Smooth muscle cell of the brain vasculature (primary cell): ENCODE measurements at places on chromosomes 3 and 15.

DNA sequence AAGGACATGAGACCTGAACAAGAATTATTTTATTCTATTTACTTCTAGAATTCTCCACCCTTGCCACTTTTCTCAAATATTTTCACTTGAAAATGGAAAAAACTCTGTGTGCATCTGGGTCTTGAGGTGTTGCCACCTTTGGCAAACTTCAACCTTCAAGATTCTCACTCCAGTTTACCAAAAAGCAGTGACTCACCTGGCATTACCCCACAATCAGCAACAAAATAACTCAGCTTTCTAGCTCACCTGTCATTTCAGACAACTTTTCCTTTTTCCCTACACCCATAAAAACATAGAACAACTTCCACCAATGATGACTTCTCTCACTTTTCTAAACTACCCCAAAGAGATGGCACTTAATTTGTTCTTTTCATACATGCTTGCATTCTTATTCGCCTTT, 115.8 kb downstream of the DUT start:
- DNase-seq = no peak

DNA sequence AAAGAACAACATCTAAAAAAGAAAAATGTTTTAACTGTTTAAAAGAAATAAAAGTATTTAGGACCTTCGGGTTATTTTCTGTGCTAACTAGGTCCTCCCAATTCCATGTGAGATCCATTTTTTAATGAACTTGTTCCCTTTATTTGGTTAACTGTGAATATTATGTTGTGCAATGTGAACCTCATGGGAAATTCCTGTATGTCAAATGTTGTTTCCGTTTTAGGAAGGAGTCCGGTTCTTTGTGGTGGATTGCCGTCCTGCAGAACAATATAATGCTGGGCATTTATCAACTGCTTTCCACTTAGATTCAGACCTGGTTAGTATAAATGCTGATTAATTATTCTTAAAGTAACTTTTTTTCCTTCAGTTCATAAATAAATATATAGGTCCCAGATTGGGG, 35.5 kb upstream of the NIT2 start:
- no peak for DNase-seq

DNA sequence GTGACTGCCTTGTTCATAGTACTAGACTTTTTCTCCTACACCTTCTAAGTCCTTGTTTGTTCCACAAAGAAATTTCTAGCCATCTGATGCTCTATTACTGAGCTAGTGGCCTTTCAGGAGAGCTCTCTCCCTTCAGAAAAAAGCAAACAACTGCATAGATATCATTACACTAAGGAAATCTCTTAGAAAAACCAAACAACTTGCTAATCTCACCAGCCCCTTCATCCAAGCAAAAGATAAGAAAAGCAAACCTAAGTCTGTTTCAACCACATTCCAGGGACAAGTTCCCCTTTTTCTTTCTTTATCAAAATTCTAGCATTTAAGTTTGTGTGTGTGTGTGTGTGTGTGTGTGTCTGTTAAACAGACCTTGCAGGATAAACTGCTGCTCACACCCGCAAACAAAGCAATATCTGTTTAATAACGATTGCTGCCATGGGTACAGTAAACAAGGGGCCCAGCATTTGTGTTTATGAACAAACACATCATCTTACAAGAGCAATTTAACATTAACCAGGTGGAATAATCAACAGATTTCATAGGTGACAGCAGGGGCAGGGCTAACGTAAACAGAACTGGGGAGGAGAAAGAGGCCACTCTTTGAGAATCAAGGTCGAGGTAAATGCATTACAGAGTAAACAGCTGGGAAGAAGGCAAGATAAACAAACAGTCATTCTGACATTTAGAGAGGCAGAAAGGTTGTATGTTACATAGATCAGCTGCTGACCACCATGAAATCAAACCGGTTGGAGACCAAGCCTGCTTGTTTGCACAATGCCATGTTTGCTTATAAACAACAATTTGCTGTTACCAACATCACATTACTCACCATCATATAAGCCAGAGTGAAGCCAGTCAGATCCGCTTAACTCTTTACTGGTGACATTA, 375.1 kb downstream of the FOXP1 start:
- DNase-seq = no peak

DNA sequence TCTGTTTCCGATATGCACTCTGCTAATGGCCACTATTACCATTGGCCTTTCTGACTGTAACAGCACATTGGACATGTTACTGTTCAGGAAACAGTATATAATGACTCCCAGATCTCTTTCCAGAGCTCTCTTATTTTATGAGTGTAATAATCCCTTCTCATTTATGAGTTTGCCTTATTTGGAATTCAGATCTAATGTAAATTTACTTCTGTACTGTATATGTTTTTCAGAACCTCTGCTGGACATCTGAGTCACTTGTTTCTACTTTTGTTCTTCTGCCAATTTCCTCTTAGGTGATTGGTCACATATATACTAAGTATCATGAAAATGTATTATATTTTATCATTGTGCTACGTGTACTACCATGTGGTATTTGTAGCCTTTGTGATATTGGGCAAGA, 30.5 kb downstream of the RSRC1 start:
- DNase-seq = no peak

DNA sequence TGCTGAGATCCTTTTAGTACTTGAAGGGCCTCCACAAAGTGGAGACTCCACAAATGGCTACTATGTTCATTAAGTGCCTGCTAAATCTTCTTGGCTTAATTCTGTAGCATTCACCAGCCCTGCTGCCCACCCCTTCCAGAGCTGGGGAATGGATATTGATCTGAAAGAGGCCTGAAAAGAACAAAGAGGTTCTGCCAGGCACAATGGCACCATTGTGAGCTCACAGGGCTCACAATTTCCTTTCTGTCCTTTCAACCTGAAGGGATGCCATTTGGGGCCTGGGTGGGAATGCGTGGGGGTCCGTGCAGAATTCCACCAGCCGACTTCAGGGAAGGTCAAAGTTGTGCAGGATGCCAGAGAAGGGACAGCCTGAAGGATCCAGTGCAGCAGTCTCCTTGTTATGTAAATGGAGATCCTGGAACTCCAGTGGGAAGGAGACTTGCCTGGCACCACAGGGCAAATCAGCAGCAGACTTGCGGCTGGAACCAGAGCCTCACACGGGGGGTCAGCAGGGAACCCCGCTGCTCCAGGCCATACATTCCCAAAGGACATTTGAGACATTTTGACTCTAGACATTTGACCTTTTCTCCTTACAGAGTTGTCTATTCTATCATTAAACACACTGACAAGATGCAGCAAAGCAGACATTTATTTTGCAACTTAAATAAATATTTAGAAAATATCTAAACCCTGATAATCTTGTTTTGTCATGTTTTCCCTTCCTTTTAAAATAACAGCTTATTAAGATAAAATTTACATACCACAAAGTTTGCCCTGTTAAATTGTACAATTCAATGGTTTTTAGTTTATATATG, 21.5 kb upstream of the MORF4L1 start:
- no peak for DNase-seq

- no peak for DNase-seq
These were observed 35.7 kb downstream of the SACM1L start for GRCh38 chr3:45724911-45725310.

- no peak for DNase-seq
These were observed 1.7 kb upstream of the IFT57 start for GRCh38 chr3:108223928-108224327.

GRCh38 chr3:121855555-121855954, 20.5 kb downstream of the EAF2 start:
- DNase-seq = no peak

DNA sequence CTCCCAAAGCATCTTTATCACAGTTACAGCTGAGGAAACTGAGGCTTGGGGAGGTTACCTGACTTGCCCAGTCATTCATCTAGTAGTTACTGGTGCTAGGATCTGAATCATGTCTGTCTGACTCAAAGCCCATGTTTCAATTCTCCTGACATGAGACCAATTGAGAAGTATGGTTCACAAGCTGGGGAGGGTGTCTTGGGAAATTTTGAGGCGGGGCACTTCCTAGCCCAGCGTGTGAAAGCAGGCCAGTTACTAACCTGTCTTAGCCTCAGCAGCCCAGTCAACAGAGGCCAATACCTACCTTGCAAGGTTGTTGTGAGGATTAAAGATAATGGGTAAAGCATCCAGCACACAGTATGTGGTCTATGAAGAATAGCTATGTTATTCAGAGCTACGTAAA, 37.0 kb downstream of the CLDN18 start:
- DNase-seq = no peak

DNA sequence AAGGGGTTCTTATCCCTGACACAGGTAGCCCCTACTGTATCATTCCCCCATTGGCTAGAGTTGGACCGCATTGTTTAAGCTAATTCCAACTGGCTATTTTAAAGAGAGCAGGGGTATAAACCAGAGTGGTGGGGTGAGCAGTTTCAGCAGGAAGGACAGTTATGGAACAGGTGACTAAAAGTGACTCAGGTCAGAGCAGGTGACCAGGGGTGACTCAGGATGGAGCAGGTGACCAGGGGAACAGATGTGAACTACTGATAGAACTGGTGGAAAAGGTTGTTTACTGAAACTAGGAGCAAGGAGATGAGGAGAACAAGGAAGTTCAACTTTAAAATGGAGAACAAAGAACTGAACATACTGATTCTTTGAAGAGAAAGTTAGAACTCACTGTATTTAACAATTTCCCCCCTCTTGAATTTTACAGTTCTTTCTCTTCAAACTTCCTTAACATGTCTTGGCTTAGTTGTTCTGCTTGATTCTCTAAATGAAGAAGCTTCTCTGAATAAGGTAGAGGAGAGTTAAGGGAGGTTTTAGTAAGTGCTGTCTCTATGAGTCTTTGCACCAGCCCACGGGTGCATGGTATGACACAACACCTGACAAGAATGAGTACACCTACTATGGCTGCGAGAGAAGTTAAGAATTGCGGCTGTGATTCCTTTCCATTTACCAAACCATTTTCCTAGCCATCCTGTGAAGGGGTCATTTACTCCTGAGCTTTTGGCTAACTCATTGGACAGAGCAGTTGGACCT, 83.4 kb upstream of the WNT7A start:
- DNase-seq = no peak

- DNase-seq = no peak
These were observed 50.4 kb upstream of the TRA2B start for GRCh38 chr3:185988080-185988815.

GRCh38 chr3:71080517-71081083, 502.9 kb downstream of the FOXP1 start:
- DNase-seq = no peak

DNA sequence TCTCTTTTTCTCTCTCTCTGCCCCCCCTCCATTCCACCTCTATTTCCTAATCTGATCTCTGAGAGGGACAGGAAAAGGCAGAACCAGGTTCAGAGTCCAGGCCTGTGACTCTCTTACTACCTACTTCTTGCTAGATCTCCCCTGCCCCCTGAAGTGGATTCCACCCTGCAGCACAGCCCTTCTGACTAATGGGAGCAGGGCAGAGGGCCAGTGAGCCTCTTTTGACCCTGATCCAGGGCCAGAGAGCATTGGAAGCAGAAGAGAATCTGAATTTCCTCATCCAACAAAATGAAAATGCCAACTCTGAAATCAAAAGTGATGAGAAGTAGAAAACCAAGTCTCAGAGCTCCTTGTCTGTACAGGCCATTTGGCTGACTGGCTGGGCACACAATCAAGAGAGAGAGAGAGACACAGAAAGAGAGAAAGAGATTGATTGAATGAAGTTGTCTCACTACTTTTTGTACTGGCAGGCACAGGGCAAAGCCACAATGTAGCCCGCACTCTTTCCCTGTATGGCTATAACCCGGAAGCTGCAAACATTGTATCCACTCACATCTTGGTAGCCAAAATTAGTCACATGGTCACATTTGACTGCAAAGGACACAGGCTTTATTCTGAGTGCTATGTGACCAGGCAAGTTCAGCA, 31.6 kb upstream of the GLCE start:
- DNase-seq = no peak

GRCh38 chr3:124671106-124671505, 59.1 kb upstream of the UMPS start:
- DNase-seq = no peak

DNA sequence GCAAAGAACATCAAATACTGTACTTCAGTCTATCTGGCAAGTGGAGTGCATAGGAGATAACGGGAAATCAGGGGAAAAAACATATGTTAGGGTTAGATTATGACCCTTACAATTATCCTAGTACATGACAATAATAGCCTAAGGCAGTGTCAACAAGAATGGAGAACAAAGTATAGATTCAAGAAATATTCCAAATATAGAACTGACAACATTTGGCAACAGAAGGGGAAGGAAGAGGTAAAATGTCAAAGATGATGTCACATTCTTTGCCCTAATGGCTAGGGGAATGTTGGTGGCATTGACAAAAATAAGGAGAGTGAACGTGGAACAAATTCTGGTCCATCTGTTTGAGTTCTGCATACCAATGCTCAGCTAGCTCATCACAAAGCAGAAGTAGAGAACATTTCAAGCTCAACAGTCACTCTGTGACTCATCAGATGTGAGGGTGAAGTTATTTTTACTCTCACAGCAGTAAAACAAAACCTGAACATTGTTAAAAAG, 15.5 kb upstream of the ATP8B4 start:
- peak; percentile 41 for DNase-seq

GRCh38 chr15:40338921-40339620, 1.7 kb downstream of the CCDC9B start:
- DNase-seq = no peak

DNA sequence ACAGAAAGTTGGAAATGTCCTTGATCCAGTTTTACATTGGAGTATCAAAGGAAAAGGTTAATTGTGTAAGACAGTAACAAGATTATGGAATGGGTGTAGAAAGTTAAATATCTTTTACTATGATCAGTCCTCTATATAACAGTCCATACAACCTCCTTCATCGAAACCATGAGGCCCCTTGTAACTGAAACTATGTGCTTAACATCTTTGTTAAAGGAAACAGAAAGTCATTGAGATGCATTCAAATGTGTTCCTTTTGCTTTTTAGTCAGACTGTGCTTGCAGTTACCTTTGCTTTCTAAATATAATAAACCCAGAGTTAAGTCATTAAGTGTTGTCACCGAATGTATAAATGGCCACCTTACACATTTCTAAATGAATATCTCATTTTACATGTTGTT, 1298.5 kb downstream of the ROBO2 start:
- DNase-seq = no peak

DNA sequence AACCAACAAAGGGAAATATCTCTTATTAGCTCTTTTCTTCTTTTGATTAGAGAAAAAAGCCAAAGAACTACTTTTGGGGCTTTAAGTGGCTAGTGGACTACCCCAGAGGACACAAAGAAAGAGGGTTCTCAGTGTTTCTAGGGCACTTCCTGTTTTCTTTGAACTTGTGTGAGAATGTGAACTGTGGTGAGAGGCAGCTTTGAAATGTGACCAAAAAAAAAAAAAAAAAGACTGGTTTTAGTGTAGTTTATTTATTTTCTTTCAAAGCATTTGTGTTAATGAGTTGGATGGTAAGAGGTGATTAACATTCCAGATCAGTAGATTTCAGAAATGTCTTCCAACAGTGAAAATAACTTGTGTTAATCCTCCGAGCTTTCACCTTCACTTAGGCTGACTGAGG, 32.4 kb downstream of the SELENOT start:
- no peak for DNase-seq

DNA sequence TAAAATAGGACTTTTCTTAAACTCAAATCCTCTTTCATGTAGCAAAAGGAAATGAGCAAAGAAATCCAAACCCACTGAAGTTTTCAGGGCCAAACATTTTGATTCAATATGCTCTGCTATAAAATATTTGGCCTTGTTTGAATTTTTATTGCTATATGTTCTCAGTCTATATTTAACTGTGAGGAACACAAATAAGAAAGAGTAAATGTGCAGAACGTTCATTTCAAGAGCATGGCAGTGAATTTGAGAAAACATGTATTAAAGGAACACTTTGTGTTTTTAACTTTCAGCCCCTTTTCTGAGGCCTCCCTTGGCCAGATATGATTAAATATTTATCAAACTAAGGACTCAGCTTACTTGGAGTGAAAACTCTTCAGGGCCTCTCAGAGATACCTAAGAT, 124.7 kb upstream of the CCNL1 start:
- DNase-seq = no peak

GRCh38 chr3:188824566-188824965, 347.2 kb upstream of the TPRG1 start:
- DNase-seq = no peak
